ENCODE measurements at places on chromosomes 2 and 18.

DNA sequence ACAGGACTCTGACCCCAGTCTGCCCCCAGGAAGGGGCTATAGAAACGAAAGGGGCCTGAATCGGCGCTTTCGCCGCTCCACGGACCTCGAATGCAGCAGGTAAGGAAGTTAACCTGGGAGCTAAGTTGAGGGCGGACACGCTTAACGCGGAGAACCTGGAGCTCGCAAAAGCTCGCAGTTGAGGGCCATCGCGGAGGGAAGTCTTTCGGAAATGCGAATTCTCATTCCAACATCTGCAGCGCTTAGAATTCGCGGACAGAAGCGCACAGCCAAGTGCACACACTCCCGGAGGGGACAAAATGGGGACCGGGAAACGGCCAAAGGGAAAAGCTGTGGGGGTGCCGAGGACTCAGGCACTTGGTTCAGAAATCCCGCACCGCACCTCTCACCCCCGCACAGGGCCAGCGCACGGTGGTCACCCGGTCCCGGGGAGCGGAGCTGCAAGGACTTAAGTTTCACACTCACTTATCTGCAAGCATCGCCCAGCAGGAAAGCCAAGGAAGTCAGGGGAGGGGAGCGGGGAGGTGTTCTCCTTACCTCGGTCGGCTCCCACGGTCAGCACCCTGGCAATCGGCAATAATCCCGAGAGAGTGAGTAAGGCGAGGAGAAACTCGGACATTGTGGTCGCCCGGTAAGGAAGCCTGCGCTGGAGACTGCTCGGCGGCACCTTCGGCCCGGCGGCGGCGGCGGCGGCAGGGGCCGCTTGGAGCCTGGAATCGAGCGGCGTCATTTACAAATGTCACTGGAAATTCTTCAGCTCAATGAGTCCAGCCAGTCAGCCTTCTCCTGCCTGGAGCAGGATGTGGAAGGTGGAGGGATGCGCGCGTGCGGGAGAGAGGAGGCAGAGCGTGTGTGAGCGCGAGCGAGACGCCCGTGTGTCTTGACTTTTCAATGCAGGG is 456 bp downstream of the LRP1B start:
- no peak for DNase-seq

DNA sequence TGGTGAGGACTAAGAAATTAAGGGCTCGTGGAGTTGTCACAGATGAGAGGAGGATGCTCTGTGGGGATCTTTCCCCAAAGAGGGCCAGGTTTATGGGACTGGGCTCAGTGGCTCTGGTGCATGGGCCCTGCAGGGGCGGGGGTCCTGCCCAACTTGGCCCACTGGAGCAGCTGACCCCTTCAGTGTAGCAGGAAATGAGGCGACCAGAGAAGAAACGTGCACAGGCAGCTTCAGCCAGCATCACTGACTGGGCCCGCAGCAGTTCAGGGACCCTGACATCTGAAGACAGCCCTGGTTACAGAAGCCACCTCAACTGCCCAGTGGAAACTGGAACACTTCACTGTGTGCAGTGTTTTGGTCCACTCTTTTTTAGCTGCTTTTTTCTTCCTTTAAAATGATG is 72.8 kb downstream of the EMILIN2 start:
- no peak for DNase-seq

- DNase-seq = no peak
Measured at GRCh38 chr2:134462275-134462674, 208.4 kb downstream of the MGAT5 start.

- no peak for DNase-seq
Measured at GRCh38 chr2:8534729-8535468, 147.0 kb upstream of the ID2 start.

DNA sequence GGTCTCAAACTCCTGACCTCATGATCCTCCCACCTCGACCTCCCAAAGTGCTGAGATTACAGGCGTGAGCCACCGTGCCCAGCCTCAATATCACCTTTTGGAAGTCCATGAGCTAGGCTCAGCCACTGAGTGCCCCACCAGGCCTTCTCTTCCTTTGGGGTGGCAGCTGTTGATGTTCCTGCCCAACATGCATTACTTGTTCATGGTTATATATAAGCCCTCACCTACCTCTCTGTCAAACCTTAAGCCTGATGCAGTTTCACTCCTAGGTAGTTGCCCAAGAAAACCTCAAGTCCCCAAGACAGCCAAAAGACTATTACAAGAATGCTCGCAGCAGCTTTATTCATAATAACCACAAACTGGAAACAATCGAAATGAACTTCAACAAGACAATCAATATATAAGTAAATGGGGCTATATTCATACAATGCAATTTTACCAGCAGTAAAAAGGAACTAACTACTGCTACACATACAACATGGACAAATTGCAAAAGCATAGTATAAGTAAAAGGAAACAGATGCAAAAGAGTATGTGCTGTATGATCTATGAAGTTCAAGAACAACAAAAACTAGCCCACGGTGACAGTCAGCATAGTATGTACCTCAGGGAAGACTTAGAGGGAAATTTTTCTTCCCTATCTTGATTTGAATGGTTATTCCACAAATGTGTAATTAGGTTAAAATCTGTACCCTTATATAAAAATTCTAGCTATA is 59.6 kb upstream of the REL start:
- no peak for DNase-seq

DNA sequence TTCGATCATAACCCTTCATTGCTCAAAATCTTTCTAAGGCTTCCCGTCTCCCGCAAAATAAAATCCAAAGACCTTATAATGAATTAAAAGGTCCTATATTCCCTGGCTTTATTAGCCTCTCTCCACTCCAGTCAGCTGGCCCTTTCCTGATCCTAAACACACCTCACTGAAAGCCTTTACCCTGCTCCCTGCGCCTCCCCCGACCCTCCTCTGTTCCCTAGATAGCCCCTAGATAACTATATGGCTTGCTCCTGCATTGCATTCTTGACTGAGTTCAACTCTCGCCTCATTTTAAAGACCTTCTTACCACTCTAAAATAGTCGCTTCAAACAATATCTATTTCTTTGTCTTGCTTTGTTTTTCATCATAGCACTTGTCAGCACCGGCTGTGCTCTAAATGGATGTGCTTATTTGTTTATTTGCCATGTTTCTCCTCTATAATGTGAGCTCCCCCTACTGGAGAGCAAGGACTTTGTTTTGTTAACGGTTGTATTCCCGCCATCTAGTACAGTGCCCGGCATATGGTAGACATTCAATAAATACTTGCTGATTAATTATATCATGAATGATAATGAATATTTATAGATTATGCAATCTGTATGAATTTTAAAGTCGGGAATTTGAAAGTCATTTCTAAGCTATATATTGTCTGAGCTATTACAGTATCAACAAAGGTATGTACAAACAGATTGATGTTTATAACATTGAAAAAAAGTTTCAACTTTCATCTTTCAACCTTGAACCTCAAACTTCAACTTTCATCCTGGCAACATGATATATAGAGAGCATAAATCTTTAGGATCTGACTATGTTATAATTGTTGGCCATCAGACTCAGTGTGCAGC is 32.4 kb upstream of the VIT start:
- peak; percentile 54 for DNase-seq

GRCh38 chr2:1552611-1553010 is 139.3 kb downstream of the TPO start:
- no peak for DNase-seq

GRCh38 chr18:12518326-12518725 is 110.6 kb downstream of the PRELID3A start:
- no peak for DNase-seq

DNA sequence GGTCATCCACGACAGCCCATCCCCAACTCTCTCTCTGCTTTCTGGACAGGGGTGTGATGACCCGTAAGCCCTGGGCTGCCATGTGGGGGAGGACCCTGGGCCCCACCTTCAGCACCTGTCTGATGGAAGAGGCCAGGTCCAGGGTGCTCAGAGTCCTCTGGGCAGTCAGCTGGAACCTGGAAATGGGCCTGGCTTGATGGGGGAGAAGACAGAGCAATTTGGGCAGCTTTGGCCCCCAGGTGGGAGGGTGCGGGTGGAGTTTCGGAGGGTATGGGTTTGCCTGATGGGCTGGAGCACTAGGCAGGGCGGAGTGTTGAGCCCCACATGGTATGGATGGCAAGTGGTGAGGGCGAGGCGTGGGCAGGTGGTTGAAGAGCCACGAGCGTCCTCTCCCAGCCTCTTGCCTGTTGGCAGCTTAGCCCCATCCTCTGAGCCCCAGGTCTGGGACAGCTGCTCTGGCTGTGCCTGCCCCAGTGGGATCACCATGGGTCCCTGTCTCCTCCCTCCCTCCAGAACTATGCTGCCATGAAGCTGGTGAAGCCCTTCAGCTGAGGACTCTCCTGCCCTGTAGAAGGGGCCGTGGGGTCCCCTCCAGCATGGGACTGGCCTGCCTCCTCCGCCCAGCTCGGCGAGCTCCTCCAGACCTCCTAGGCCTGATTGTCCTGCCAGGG is 232.7 kb downstream of the DYSF start:
- DNase-seq = no peak

GRCh38 chr2:234422273-234422732 is 74.6 kb downstream of the ARL4C start:
- peak; percentile 41 for DNase-seq

- DNase-seq = no peak
Measured at GRCh38 chr2:1672738-1673137, 71.6 kb downstream of the PXDN start.

GRCh38 chr2:118718921-118719320 is 128.5 kb downstream of the EN1 start:
- DNase-seq = no peak

GRCh38 chr2:206267567-206267966 is 6.9 kb upstream of the ZDBF2 start:
- DNase-seq = no peak

- DNase-seq = no peak
Measured at GRCh38 chr2:138187221-138187620, 222.9 kb downstream of the HNMT start.

DNA sequence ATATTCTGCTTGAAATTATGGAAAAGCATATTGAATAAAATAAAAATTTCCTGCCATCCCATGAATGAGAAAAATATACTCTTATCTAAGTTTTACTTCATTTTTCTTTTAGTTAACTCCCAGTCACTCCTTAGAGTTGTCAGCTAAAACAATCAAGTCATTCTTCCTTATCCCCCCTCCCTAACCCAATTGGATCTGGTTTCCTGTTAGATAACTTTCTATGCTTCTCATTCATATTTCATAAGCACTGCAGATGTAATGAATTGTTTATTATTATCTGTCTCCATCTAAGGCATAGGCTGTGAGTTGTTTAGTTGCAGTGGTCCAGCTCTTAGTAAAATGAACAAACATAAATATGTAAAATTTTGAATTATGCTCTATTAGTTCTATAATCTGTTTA is 244.0 kb upstream of the GCFC2 start:
- DNase-seq = no peak

GRCh38 chr2:31728406-31729064 is 147.8 kb upstream of the SRD5A2 start:
- no peak for DNase-seq

DNA sequence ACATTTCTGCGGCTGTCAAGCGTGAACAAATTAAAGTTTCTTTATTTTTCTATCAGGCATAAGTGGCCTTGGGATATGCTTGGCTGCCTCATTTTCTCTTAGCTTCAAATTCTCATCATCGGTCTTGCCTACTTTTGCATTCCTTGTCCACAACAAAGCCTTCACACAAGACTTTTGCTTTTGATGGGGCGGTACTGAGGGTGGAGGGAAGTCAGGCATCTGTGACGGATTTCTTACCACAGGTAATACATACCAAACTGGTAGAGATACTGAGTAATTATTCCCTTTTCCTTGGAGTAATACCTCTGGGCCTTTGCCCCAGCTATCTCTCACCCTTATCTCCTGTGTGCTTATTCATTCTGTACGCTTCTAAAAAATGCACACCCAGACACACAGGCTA is 468.3 kb upstream of the RGPD4 start:
- DNase-seq = no peak

- no peak for DNase-seq
Measured at GRCh38 chr2:128270672-128271596, 47.7 kb downstream of the HS6ST1 start.

DNA sequence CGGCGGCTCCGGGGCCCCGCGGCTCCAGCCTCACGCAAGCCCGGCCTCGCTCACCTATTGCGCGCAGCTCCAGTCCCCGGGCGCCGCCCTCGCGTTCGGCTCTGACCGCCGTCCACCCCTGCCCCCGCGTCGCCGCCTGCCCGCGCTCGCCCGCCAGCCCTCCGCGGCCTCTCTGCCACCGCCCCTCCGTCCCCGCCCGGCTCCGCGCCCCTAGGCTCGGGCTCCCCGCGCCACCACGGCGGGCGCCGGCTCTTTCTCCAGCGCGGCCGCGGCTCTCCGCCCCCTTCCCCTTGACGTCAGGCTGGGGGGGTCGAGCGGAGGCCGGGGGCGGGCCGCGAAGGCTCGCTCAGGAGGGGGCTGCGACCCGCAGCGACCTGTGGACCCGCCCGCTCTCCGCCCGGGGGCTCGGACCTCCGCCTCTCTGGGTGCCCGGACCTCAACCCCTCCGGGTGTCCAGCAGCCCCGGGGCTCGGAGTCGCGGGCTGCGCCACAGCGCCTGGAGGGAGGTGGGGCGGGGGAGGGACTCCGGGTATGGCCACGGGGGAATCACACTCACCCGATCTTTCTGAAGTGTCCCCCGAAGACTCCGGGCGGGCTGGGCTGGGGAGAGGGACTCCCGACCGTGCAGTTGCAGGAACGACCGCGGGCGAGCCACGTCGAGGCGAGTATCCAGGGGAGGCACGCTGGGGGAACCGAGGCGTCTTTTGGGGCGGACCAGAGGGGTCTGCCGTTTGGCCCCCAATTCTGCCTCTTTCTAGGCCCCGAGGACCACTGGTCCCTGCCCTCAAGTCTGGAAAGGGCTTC is at the start of gene SEMA4C:
SEMA4C (minus strand) TSS at position 259 of the 804 bp plus-strand sequence. CDS start 2,194 bp downstream, outside the sequence.
- peak; percentile 64 for DNase-seq

GRCh38 chr2:217902379-217903141 is 100.2 kb downstream of the TNS1 start:
- peak; percentile 13 for DNase-seq

DNA sequence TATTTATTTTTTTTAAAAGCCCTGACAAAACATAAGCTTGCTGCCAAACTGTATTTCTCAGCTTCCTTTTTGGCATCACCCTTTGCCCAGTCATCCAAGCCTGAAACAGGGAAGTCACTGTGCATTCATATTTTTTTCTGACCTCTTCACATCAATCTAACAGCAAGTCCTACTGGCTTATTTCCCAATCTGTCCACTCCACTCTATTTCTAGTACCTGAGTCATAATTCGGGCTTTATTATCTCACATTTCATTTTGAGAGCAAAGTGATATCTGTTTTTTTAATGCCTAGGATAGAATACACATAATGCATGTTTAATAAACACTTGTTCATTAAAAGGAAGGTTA is 5.1 kb downstream of the HNMT start:
- DNase-seq = no peak

GRCh38 chr18:6745504-6746031 is 16.1 kb downstream of the ARHGAP28 start:
- no peak for DNase-seq

Measured in CD4-positive, alpha-beta T cell treated with Interleukin-17A for 1 hour (primary cell).